GF-D8 (cell line): ENCODE measurements at places on chromosomes 2 and 18.

GRCh38 chr2:43524177-43524965, 71.5 kb downstream of the THADA start:
- no peak for DNase-seq

DNA sequence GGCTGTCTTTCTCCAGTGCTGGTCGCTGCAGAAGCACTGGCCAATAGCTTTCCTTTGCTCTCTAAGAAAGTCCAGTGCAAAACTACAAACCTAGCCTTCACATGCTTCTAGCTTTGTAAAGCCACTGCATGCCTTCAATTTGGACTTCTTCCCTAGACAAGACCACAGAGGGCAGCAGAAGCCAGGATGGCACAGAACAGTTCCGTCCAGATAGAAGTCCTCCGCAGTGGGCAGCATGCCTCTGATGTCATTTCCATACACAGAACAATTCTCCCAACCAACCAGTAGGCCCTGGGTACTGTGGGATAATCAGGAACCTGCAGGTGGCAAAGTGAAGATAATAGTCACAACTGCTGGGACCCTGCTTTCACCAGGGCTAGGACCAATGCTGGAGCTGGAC, 3.3 kb downstream of the ST6GAL2 start:
- DNase-seq, result no peak

DNA sequence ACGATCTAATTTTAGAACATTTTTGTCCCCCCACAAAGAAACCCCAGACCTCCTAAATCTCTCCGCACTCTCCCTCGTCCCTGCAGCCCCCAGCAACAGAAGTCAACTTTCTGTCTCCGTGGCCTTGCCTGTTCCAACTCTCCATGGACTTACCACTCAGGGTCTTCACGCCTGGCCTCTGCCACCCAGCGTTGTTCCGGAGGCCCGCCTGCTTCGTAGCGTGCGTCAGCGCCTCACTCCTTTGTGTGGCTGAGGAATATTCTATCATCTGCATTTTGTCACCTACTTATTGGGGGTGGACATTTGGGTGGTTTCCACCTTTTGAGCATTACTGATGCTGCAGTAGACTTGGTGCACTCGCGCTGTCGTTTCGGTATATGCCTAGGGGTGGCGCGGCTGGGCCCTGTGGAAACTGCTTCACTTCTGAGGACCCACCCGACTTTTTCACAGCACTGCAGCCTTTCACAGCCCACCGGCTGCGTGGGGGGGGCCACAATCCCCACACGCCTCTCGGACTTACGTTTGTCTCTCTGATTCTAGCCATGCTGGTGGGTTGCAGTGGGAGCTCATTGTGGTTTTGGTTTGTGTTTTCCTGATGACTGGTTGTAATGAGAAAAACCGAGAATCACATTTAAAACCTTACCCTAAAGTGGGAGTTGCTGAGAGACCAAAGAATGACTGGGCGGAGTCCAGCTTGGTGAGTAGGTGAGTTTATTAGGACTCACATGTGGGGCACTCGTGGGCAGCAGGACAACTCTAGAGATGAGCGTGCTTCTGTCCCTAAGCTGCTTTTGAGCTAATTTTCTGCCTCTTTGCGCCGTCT, 1.4 kb upstream of the HSBP1L1 start:
- DNase-seq, result no peak

DNA sequence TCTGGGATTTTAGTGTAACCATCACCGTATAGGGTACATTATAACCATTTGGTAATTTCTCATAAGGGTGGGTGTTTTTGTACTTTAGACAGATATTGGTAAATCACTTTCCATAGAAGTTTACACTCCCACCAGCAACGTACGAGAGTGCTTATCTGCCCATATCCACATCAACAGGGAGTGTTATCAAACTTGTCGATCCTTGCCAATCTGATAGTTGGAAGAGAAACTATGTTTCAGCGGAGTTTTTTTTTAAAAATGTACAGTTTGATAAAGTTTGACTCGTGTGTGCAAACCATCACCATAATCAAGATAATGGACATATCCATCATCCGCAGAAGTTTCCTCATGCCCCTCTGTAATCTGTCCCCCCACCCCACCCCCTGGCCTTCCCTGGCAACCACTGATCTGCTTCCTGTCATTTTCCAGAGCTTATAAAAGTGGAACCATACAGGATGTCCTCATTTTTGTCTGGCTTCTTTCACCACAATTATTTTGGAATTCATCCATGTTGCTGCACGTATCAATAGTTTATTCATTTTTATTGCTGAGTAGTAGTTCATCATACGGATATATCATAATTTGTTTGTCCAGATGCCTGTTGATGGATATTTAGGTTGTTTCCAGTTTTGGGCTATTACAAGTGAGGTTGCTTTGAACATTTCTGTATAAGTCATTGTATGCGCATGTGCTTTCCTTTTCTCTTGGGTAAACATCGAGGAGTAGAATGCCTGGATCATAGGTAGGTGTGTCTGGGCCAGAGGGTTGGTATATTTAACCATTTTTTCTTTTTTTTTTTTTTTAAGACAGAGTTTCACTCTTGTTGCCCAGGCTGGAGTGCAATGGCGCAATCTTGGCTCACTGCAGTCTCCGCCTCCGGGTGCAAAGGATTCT, 18.6 kb downstream of the GLI2 start:
- no peak for DNase-seq

DNA sequence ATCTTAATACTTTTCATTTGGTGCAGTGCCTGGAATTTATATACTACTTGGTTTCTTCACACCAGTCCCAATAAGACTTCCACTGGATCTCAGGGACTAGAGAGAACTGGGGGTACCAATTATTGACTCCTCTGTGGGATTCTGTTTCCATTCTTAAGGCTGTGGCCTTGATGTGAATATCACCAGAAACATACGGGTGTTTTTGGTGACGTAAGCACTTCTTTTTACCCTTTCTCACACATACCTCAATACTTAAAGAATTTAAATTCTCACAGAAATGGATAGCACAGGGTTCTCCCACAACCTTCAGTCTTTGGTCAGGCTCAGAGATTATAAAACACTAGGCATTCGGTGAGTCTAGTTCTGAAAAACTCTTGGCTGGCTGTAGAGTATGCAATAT, 84.1 kb downstream of the SUCLG1 start:
- no peak for DNase-seq

DNA sequence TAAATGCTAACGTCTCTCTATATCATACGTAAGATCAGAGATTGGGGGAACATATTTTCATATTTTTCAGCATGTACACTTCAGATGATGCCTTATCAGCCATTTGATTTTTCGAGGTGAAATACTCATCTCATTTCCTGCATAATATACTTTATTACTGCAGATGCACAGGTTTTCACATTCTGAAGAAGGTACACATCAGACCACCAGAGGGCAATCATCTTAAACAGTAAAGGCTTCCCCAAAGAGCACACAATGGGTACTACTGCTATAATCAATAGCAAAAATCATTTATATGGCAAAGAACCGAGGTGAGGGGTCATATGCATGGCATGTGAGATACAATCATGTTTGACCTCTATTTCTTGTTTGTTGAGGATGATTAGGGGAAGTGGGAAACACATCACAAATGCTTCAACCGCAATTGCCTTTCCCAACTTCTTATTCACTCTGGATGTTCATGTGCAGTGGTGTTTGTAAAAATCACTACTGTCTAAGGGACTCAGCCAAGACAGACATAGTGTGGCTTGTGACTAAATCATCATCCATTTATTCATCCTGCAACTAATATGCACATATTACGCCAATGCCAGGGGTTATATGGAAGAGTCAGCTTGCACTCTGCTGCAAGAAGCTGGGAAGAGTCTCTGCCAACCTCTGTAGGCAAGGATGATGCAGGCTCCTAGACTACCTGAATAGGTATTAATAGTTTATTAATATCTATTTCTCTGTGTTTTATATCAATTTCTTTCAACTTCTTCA, 118.7 kb downstream of the EPB41L3 start:
- DNase-seq, result no peak

DNA sequence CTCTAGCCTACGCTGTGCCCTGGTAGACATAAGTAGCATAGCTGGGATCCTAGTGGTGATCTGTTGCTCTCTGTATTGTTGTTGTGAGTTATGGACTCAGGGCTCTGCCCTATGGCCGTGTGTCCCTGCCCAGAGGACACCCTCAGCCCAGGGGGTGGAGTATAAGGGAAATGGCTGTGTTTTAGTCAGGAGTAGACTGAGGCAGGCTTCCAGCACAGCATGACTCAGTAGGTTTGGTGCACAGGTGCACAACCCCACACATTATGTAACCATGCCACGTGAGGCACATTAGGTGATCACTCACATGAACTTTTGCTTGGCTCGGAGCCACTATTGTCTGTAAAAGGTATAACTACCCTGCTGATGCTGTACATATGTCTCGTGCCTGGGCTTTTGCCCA, 59.9 kb upstream of the PEX13 start:
- no peak for DNase-seq
